ENCODE measurements at places on chromosomes 16 and 17.

GRCh38 chr17:43779145-43780125 is 658 bp upstream of the DUSP3 start:
- no peak for DNase-seq

- DNase-seq, result no peak
These were observed 13.3 kb upstream of the NUDT16L1 start for GRCh38 chr16:4679850-4680636.

GRCh38 chr17:59814685-59815084 is 78.1 kb downstream of the TUBD1 start:
- DNase-seq, result no peak

DNA sequence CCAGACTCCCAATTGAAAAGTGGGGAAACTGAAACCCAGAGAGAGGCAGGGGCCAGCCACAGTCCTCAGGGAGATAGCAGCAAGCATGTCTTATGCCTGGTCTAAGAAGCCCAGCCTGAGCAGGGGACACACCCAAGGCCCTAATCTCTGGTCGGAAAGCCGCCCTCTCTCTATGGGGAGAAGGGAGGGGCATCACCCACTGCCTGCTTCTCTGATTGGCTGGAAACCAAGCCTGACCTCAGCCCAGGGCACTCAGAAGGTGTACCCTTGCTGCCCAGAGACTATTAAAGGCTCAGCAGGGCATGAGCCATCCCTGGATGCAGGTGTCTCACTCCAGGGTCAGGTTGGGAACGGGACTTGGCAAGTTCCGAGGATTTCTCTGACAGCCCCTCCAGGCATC is 5.7 kb upstream of the KRT13 start:
- DNase-seq, result no peak

DNA sequence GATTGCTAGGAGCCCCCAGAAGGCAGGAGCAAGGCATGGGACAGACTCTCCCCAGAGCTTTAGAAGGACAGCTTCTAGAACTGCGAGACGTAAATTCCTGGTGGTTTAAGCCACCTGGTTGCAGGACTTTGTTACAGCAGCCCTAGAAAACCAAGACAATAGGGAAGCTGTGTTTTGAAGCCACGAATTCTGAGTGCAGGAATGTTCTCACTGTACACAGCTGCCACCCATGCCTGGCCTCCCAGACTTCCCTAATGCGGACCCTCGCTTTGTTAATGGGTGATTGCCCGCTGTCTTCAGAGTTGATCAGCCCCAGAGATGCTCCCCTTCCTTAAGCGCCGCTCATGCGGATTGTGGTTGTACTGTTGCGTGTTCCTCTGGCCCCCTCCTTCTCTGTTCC is 177.1 kb downstream of the MSI2 start:
- no peak for DNase-seq

DNA sequence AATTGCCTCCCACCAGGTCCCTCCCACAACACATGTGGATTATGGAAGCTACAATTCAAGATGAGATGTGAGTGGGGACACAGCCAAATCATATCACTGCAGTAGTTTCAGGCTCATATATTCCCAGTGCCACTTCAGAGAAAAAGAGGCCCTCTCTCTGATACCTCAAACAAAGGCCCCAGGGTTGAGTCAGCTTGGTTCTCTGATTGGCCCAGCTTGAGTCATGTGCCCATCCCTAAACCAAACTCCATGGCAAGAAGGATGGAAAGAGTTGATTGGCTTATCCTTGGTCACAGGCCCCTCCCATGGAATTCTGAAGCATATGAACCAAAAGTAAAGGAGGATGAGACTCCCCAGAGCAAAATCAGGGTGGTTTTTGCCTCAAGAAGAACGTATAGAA is 75.9 kb upstream of the IRX6 start:
- DNase-seq, result no peak

DNA sequence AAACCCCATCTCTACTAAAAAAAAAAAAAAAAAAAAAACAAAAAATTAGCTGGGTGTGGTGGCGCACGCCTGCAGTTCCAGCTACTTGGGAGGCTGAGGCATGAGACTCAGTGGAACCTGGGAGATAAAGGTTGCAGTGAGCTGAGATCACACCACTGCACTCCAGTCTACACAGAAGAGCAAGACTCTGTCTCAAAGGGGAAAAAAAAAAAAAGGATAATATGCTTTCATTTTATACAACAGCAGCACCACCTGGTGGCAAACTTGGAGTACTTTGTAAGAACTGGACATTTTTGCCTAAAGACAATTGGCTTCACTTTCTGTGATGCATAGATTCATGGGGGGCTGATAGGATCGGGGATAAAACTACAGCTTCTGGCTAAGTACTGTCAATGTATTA is 8.5 kb downstream of the CHTF8 start:
- peak; percentile 56 for DNase-seq

- no peak for DNase-seq
These were observed 31.0 kb downstream of the OMG start for GRCh38 chr17:31266042-31266441.

- peak; percentile 29 for DNase-seq
These were observed 21.8 kb downstream of the ACSM1 start for GRCh38 chr16:20675488-20676267.

GRCh38 chr17:77242118-77242851 is 101.5 kb downstream of the SEC14L1 start:
- DNase-seq, result no peak

GRCh38 chr16:63497408-63497807 is 1461.2 kb upstream of the CDH8 start:
- no peak for DNase-seq

- no peak for DNase-seq
These were observed 44.1 kb upstream of the CA10 start for GRCh38 chr17:52202520-52203080.

GRCh38 chr16:85582229-85582991 is 30.7 kb upstream of the GSE1 start:
- DNase-seq, result no peak

- DNase-seq, result peak; percentile 30
These were observed 24.3 kb downstream of the STAT3 start for GRCh38 chr17:42363767-42364585.

GRCh38 chr17:36722121-36722902 is 120.9 kb downstream of the MRM1 start:
- DNase-seq, result peak; percentile 84

DNA sequence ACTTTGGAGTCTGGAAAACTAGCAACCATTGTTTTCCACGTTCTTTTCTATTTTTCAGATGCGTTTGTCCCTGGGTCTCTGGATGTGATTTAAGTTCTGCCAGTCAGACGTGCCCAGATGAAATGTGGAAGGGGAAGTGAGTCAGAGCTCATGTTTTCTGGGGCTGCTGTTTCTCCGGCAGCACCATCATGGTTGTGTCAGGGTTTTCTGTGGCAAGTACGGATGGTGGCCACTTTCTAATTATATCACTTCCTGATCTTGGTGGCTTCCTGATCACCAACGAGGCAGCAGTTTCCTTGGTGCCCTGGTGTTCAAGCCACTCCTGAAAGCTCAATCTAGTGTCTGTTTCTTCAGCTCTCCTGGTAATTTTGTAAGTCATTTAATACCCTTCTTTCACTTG is 31.4 kb upstream of the PMFBP1 start:
- DNase-seq, result peak; percentile 13

- DNase-seq, result no peak
These were observed 27.5 kb downstream of the TRPV3 start for GRCh38 chr17:3529817-3530741.

DNA sequence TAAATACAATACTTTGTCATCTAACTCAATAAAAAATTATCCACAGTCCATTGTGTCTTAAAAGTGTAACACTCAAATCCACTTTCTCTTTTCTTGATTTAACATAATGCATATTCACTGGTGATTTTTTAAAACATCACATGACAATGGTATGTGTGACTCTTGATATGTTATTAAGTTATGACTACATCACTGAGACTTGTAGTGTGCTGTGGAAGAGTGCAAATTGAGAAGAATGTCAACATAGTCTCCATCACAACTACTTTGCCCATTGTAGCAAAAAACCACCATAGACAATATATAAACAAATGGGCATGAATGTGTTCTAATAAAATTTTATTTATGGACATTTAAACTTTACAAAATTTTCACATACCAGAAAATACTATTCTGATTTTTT is 380.7 kb upstream of the PMFBP1 start:
- no peak for DNase-seq

- no peak for DNase-seq
These were observed 4.1 kb upstream of the MSLN start for GRCh38 chr16:756428-756827.

DNA sequence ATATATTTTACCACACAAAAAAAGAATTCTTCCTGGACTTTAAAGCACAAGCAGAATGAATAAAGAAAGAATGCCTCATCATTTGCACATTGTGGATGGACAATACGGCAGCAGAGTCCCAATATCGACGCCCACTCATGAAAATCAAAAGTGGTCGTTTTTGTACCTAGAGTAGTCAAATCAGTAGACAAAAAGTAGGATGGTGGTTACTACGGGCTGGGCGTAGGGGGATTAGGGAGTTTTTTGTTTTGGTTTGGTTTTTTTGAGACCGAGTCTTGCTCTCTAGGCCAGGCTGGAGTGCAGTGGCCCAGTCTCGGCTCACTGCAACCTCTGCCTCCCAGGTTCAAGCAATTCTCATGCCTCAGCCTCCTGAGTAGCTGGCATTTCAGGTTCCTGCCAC is 8.6 kb upstream of the CENPV start:
- DNase-seq, result no peak
